ENCODE measurements at places on chromosomes 6 and 20. TPM values are rescaled to one million over a fixed set of nuclear protein-coding genes. Genes with fewer than 3 reads are reported as not detected.

Gene C20orf141
- not detected for total RNA-seq

Gene DOK5
- 0.13 TPM for total RNA-seq

GRCh38 chr6:35160642-35161041, 19.5 kb upstream of the TCP11 start:
- DNase-seq = no peak

- DNase-seq = no peak
These were observed 240.0 kb downstream of the HDGFL1 start for GRCh38 chr6:22809370-22809769.

DNA sequence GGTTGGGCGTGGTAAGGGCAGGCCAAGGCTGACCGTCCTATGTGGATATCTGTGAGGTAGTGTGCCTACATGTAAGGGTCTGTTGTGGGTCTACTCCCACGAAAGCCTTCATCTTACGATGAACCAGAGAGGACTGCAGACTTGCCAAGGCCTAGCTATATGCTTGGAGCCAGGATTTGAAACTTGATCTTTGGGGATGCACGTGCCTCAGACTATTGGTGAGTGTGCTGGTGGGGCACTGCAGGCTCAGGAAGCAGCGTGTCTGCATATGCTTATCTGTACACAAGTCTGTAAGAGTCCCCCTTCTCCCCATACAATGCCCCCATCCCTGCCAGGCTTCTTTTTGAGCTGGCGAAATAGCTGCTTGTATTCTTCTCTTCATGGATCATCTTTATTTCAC, 17.9 kb downstream of the PLCG1 start:
- DNase-seq = no peak

DNA sequence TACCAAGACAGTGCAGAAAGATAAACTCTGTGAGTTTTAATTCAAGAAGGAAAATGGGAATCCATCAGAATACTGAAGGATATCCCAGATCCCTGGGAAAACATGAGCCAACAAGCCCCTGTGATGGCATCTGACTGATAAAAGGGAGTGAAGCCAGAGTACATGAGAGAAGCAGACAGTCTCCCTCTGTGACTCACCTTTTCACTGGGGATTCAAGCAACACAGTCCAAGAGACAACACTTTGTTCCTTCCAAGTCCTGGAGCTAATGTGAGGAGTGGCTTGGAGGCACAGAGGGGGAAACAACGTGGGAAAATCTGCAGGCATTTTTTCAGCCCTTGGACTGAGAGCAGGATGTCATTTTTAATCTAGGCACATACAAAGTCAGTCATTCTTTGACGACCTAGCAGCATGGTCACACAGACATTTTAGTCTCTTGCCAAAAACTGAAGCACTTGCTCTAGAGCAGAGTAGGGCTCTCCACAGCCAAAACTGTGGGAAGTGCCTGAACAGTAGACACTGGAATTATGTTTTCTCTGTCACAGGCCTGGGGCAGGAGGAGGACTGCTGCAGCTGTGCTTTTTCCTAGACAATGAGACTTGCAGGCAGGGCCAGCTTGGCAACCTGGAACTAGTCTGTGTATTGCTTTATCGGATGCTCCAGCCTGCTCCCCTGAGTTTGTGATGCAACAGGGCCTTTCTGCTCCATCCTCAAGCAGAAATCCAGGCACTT, 465.0 kb upstream of the GJE1 start:
- DNase-seq = peak; percentile 82

DNA sequence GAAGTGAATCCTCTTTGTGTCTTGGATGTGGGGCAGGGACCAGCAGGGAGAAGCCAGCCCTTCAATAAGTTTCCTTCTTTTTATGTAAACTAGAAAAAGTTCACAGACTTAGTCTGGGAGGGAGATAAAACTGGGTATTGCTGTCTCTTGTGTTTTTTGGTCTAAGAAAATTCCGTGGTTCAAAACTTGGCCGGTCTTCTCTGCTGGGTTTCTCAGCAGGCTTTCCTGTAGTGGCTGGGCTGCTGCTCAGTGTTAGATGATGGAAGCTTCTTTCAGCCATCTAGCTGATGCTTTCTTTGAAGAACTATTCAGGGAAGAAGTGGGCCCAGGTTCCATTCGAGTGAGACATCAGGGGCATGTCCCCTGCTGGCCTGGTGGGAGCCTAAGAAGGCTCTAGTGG, 70.7 kb upstream of the SCP2D1 start:
- no peak for DNase-seq

All from bronchial epithelial cell (primary cell).